ENCODE measurements at places on chromosomes 5 and 9. TPM values are rescaled to one million over a fixed set of nuclear protein-coding genes. Genes with fewer than 3 reads are reported as not detected.

- DNase-seq: no peak
Observed at GRCh38 chr9:137313956-137314560, 12.0 kb upstream of the NRARP start.

CXCL14 gene
- total RNA-seq: not detected

GRCh38 chr5:104540448-104540847, 977.9 kb upstream of the NUDT12 start:
- no peak for DNase-seq

DNA sequence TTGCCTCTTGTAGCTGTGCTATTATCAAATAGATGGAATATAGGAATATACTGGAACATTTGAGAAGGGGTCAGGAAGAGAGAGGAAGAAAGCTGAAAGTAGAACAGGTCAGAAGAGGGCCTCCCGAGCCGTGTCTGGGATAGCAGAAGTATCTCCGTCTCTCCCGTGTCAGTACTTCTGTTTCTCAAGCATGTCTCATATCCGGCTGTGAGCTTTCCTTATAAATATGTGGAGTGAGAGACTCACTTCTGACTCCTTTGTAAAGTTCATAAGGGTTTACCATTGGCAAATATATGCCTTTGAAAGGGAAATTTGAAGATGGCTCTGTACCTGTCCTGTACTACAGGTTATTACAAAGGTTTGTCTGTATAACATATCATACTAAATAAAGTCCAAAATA, 50.3 kb downstream of the MOCS2 start:
- DNase-seq: no peak

PNPLA7 gene
- 22.6 TPM for total RNA-seq

KLF9 gene
- 12.7 TPM for total RNA-seq

NANS gene
- 15.3 TPM for total RNA-seq

WDR38 gene
- total RNA-seq: not detected

ZNF483 gene
- 3.0 TPM for total RNA-seq

DNA sequence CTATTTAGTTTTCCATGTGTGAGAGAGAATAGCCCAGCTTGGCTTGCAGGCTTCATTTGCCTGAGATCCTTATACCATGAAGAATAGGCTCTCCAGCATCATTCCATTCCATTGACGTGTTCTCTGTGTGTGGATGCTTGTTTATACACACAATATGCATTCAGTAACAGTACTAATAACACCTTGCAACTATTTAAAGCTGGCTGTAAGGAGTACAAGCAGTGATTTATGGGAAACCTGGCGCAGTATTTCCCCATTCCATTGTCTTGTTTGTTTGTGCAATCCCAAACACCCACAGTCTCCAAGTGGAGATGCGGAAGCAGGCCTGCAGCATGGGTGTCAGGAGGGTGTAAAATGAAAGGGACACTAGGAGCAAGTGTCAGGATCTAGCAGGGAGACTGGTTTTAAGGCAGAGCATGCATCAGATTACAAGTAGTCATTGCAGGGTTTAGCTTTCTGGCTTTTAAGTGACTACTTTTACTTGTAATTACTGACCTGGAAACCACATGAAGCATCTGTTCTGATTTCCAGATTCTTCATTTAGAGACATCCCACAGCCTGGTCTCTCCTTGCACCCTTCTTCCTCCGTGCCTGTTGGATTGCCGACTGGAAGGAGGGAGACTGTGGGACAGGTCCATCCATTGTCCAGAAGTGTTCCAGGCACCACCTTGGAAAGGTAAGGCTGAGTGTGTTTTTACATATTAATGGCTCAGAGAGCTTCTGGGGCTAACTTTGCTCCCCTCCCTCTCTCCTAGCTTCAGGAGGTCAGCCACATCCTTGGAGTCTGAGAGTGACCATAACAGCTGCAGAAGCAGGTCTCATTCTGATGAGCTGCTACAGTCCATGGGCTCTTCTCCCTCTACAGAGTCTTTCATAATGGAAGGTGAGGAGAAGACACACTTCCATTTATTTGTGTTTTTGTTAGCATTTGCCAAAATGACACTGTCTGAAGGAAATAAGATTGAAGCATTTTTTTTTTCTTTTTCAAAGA, 241.6 kb downstream of the ARHGEF28 start:
- no peak for DNase-seq

DNA sequence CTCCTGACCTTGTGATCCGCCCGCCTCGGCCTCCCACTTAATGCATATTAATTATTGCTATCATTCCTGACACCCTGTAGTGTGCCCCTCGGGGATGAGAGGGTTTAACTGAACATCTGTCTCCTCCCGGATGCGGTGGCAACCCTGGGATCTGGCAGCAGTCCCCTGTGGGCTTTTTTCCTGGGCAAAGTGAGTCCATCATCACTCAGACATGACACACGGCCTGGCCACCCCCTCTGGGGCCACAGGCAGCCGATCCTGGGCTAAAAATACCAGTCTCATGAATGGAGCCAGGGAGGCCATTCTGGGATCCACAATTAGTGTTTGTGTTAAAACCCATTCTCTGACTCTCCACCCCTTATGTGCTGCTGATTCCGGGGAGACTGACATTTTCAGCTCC, 161.2 kb downstream of the RGS3 start:
- DNase-seq: no peak

PPP3R2 gene
- total RNA-seq: not detected

PITX1 gene
- not detected for total RNA-seq

DNA sequence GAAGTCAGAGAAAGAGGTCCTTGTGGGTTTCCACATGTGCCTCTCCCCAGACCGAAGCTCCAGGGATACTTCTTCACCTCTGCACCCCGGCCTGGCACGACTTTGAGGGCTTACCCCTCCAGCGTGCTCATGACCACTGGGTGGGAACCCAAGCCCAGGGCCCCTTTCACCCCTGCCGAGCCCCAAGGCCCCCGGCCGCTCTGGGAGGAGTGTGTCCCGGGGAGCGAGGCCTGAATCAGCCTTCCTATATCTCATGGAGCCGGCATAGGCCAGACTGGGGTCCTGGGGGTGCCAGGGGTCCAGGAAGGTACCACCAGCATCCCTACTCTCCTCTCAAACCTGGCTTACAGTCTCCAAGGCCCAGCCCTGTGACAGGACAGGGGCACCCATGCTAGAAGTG, 17.1 kb downstream of the TERT start:
- no peak for DNase-seq

SOHLH1 gene
- not detected for total RNA-seq

GRCh38 chr5:122736086-122736845, 38.6 kb upstream of the SNX2 start:
- peak; percentile 48 for DNase-seq

DNA sequence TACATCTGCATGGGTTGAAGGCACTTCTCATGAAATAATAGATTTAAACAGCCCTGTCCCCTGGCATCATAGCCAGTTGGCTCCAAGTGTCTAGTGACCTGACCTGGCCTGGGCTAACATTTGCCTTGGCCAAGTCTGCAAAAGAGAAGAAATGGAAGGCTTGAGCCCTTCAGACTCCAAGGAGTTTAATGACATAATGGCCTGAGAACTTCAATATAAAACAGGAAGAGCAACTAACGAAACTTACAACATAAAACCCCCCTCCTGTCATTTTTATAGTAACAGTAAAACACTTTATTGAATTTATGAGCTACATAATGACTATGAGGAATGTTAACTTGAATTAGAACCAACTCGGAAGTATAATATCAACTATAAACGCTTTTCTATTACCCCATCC, 218.8 kb upstream of the TBCA start:
- no peak for DNase-seq

BHMT gene
- not detected for total RNA-seq

TRIO gene
- 534 TPM for total RNA-seq

DNA sequence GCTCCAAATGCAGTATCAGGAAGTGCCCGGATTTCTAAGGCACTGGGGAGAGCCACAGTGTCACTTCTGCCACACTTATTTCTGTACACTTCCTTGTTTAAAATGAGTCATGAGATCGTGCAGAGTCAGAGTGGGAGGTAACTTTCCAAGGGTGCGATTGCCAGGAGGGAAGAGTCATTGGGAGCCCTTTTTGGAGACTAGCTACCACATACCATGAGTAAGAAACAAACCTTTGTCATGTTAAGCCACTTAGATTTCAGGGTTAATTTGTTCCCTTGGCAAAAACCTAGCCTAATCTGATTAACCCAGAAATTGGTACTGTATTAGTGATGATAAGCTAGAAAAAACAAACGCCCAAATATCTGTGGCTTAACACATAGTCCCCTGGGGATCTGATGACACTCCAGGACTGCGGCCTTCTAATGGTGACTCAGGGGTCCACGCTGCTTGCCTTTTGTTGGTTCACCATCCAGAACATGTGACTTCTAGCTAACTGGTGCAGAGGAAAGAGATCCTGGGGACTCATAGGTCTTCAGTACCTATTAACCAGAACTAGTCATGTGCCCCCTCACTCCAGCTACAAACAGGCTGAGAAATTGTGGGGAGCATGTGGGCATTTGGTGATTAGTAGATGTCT, 48.6 kb upstream of the TLE1 start:
- DNase-seq: no peak

- no peak for DNase-seq
Observed at GRCh38 chr5:127820910-127821553, 117.8 kb downstream of the CCDC192 start.

UGT3A2 gene
- total RNA-seq: not detected

PCDHGA9 gene
- total RNA-seq: 1.9 TPM

GRCh38 chr9:126503333-126504085, 110.2 kb upstream of the LMX1B start:
- no peak for DNase-seq

GRCh38 chr5:65926276-65926783, at the start of gene ERBIN:
TSS of gene ERBIN (plus strand) at chr5:65926575. CDS start at chr5:65992719, 66,144 bp downstream.
- DNase-seq: peak; percentile 82

ETF1 gene
- 50.8 TPM for total RNA-seq

DNA sequence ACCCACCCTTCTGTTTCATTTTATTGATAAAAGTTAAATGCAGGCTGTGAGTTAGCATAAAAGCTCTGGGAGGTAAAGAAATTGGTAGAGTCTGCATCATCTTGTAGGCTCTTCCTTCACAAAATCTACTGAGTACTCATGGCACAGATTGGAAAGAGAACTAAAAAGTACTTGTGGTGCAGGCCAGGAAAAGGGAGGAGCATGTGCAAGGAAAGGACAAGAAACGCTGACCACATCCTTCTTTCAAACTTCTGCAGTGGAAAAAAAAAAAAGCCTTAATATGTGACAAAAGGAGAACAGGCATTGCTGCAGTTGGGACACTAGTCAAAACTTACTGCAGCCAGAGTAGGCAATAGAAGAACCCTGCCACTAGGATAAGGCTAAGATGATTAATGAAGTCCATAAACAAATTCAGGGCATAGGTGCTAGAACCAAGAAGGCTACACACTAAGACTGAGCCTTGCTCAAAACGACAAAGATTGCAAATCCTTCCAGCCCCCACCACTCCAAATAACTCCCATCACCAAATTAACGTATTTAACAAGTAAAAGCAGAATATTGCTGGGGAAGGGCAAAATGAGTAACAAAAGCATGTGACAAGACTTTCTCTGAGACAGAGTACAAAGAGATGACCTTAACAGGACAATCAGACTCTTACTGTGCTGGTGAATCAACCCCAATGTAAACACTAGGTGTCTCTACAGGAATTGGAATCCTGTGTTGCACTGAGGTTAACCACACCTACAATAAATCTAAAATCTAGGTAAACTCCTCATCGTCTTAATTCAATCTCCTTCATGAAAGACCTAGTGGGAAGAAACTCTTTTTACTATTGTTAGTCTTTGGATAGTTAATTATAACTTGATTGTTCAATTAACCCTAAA, 1024.8 kb downstream of the TLE1 start:
- DNase-seq: no peak

GRCh38 chr5:87394411-87395165, 18.1 kb downstream of the CCNH start:
- DNase-seq: no peak

OMD gene
- total RNA-seq: not detected

DNA sequence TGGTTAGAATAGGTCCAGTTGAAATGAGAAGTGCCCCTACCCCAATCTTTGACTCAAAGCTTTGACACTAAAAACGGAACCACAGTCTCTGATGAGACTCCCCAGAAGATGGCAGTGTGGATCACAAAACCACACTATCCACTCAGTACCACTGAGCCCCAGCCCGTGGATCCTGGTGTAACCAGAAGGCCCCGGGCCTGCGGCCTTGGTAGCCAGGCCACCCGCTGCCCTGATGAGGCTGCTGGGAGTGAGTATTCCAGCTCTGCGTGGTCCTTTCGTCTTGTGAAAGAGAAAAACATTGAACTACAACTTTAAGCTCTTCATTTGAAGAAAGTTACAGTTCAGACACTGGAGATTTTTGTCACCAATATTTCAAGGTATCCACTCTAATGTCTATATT, 42.2 kb upstream of the FBP1 start:
- peak; percentile 77 for DNase-seq

DNA sequence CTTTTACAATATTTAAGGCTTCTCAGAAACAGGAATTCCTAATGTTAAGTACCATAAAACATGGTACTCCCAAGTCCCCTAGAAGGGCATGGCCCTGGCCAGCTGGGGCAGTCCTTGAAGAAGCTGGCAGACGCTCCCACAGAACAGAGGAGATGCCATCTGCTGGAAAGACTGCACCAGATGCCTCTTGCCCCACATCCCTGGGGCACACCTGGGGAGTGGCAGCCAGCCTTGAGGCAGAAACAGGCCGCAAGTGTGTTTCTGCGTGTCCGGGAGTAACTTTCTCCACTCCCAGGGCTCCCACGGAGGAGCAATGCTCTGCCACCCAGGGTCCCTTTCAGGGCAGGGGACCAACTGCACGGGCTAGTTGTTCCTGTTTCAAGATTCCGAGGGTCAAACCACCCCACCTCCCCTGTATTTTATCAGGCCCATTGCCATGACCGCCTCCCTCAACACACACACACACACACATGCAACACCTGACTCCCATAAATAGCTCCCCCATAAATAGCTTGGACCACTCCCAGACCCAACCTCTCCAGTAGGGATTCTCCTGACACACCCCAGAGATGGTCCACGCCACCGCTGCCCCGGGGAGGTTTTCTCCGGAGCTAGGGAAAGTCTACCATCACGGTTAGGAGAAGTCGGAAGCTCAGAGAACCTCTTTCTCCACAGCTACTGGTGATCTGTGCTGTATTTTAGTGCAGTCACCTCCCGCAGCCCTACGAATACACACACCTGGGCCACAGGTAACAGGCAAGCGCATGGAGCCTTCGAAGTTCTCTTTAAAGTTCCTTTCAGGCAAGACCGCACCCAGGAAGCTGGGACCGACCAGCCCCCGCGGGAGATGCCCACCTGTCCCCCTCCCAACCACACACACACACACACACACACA, 1.5 kb downstream of the SPOCK1 start:
- DNase-seq: no peak

DNA sequence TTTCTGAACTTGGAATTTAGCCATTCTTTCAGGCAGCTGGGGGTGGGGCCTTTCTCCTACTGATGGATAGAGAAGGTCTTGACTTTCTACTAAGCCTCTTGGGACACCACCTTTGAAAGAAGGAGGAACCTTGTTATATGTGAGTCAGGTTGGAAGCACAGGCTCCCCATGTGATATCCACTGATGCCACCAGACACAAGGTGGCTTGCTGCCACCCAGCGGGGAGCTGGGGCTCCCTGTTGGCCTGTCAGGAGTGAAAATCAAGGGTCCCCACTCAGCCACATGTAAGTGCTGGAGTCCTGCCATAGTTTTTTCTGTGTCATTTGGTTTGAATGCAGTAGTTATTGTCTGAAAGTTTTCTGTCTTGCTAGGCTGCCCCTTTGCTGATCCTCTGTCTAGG, 252.4 kb upstream of the NFIL3 start:
- no peak for DNase-seq

OGN gene
- total RNA-seq: not detected
